ENCODE measurements at places on chromosomes 12 and 14.

- DNase-seq = peak; percentile 44
Observed at GRCh38 chr12:105922670-105923102, 216.1 kb downstream of the NUAK1 start.

- peak; percentile 59 for DNase-seq
Observed at GRCh38 chr14:71130491-71131179, 223.4 kb downstream of the PCNX1 start.

DNA sequence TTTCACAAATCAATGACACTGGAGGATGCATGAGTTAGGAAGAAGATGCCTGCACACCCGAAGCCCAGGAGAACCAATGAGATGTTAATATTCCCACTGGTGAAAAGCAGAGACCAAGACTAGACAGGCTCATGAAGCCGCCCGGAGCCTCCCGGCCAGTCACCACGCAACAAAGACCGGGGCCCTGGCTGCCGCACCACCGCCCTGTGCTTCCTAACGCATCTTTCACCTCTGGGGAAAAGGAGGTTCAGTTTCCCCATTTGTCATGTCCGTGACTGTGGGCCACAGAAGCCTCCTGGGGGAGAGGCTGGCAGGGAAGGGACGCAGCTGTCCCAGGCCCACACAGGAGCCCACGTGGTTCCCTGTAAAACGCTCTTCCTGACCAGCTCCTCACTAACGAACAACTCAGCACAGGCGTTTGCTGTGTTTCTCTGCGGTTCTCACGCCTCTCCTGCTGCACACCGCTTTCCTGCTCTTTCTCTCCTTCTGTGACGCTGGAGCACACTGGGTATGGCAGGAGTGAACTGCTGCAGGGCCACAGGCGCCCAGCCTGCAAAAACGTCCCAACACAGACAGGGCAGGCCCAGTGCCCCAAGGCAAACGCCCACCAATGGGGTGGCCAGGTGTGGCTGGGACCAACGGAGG, 10.8 kb downstream of the RIMBP2 start:
- DNase-seq = no peak

- no peak for DNase-seq
Observed at GRCh38 chr12:106135781-106136180, 3.0 kb downstream of the NUAK1 start.

DNA sequence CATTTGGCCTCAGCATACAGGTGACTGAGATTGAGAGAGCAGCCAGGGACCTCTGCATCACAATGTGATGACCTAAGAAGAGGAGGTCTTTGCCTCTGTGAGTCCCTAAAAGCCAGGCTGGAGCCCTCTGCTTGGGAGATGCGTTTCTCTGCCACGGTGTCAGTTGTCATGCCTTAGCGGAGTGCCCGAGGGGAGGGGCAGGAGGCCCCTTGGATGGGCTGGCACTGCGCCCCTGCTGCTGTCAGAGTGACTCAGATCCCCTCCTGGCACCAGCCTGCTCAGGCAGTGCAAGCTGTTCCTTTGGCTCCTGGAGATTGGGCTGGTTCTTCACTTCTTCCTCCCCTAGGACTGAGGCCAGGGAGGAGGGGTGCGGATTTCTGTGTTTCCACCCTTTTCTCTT, 64.9 kb upstream of the KCNA5 start:
- DNase-seq = no peak

DNA sequence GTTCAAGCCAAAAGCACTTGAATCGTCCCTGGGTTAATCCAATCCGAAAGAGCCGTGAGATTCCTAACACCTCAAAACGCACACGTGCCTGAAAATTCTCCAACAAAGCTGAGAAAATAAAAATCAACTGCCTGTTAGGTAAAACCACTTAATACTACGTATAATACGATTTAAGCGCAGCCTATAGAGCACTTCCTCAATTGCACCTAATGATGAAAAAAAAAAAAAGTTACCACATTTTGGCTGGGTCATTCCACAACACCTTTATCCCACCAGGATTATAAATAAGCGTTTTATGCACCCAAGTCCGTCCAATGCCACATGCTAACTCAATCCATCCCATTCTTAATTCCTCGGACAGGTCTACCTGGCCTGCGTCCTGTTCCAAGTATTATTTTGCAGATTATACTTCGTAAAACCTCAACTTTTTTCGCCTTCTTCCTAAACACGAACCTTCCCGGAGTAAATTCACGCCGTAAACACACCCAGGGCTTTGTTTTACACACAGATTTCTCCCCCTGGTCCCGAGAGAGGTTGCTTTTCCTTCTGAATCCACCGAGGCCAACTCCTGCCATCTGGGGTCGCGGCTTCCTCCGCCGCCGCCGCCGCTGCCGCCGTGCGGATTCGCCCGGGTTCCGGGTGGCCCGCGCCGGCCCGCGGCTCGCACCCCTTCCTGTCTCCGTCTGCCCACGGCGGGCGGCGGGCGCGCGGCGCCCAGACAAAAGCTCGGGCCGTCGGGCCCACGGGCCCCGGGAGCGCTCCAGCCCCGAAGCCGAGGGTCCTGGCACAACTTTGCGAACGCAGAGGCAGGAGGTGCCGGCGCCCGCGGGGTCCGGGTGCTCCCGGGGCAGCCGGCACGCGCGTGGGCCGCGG, 66.2 kb downstream of the RNF34 start:
- DNase-seq = no peak

DNA sequence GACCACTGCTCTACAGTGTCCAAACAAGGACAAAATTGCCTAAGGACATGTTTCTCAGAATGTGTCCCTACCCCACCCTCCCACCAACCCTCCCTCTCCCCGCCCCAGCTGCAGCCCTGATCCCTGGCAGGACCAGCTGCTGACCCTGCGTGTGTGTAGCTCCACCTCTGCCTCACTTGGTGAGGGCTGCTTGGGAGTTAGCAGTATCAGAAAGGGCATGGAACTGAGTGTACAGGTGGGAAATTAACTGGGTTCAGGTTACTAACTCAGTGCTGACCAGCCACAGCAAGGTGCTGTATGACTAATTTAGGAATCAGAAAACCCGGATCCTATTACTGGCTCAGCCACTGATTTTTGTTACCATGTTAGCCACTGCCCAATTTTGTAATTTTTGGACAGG, 11.3 kb upstream of the PLEKHD1 start:
- no peak for DNase-seq

GRCh38 chr14:83548061-83548839, 1981.7 kb upstream of the FLRT2 start:
- DNase-seq = no peak

- DNase-seq = no peak
Observed at GRCh38 chr12:1593174-1594005, 991 bp downstream of the FBXL14 start.

DNA sequence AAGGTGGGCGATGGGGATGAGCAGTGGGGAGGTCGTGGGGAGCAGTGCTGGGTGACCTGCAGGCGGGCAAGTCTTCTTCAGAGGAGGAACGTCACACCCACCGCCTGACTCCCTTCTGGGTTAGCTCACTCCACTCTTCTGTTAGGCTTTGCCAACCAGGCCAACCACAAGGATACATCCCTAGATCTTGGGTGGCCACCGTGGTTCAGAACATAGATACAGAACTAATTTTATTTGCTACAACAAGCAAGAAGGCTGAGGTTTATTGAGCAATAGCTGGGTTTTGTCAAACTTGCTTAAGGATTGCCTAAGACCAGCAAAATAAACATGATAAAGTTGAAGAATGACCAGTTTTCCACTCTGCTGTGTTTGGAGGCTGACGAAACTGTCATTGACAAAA, 109.4 kb downstream of the DACT1 start:
- peak; percentile 73 for DNase-seq

DNA sequence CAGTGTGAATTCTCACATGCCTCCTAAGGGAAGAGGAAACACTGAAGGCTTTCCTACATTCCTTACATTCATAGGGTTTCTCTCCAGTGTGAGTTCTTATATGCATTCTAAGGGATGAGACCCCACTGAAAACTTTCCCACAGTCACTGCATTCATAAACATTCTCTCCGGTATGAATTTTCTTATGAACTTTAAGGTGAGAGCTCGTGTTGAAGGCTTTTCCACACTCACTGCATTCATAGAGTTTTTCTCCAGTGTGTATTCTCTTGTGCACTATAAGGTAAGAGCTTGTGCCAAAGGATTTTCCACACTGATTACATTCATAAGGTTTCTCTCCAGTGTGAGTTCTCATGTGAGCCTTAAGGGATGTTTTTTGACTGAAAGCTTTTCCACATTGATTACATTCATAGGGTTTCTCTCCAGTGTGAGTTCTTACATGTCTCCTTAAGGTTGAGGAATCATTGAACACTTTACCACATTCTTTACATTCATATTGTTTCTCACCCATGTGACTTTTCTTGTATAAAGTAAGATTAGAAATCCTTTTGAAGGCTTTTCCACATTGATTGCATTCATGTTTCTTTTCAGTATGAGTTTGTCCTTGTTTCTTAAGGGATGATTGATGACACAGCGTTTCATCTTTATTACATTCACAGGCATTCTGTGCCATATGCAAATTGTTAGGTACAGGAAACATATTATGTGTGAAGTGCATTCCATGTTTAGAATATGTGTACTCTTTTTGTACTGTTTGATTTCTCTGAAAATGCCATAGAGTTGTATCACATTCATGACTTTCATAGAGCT, 9.5 kb downstream of the ZNF891 start:
- no peak for DNase-seq

DNA sequence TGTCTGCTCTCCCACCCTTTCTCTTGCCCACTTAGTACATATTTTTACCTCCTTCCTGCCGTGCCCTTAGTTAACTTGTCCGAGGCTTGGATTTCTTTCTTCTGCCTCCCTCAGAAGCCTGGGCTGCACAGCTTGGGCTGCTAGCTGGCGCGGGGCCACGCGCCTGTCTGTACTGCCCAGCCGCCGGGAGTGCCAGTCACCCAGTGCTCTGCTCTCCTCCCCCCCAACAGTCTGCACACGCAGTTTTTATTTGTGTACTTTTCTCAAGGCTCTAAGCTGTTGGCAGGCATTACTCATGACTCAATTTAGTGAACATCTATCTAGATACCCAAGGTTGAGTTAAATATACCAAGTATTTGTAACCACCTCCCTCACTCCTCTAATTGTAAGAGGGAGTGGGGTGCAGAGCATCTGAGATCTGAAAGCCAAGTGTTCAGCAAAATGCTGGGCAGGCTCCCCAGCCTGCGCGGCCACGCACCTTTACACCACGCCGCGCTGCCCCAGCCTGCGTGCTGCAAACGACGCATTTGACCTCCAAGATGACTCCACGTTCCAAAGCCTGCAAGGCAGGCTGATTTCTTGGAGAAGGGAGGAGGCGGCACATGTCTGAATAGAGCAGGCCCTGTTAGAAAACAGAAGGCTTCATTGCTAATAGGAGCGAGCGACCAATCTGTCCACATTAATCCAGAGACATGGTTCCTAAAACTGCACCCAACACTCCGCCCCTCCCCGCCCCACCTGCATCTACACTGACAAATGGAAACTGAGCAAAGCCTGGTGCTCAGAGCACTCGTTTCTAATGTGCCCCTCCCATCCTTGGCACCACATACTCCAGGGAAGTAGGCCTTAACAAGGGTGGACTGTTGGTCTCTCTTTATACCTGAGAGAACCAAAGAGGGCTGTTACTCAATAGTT, 18.2 kb upstream of the CACNA2D4 start:
- peak; percentile 5 for DNase-seq

- no peak for DNase-seq
Observed at GRCh38 chr14:46322730-46323403, 328.7 kb downstream of the RPL10L start.

DNA sequence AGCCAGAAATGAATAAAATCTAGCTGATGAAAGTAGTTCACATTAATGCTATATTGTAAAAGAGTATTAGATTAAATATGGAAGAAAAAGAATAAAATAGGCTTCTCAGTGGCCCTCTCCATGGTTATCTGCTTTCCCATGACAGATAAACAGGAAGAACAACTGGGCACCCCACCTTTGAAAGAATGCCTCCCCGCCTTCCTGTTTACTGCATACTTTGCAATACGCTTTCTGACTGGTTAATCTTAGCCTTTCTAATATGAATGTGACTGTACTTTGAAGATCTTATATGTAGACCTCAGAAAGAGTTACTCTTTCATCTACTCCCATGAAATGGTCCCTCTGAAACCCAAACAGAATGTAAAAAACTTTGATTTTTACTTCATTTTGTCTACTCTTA, 34.1 kb upstream of the DAAM1 start:
- no peak for DNase-seq

DNA sequence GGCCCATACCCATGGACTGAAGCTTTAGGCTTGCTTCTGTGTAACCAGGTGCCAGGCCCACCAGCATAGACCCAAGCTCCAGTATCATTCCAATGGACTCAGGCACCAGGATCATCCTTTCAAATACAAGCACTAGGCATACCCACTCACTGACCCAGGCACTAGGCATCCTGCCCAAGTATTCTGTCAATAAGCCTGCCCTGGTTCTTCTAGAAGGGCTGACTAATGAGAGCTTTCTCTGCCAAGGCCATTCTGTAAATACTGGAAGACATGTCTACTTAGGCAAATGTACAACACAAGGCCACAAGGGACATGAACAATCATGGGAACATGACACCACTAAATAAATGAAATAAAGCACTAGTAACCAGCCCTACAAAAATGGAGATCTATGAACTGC, 352.2 kb downstream of the FSCB start:
- no peak for DNase-seq

Data from RCC 7860 (cell line).